ENCODE measurements at places on chromosomes 5 and 9.

DNA sequence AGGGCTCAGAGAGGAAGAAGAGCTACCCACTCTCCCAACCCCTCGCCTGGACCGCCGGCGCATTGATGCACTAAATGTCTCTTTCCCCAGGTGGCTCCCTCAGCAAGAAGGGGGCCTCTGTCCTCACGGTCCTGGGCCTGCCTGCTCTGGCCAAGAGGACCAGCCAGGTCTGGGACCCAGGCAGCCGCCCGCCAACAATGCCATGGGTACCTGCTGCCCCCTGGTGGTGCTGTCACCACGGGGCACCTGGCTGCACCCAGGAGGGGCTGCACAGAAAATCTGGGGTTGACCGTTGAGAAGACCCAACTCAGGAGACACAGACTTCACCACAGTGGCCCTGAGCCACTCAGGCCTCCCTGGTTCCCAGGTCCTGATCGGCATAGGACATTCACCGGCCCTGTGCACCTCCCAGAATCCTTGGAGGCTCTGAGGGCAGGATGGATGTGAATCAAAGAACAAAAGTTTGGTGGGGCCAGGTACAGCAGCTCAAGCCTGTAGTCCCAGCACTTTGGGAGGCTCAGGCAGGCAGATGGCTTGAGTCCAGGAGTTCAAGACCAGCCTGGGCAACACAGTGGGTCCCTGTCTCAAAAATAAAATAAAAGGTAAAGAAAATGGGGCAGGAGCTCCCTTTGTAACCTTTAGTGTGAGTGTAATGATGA lies 2.4 kb upstream of the VAV2 start:
- peak; percentile 58 for DNase-seq

DNA sequence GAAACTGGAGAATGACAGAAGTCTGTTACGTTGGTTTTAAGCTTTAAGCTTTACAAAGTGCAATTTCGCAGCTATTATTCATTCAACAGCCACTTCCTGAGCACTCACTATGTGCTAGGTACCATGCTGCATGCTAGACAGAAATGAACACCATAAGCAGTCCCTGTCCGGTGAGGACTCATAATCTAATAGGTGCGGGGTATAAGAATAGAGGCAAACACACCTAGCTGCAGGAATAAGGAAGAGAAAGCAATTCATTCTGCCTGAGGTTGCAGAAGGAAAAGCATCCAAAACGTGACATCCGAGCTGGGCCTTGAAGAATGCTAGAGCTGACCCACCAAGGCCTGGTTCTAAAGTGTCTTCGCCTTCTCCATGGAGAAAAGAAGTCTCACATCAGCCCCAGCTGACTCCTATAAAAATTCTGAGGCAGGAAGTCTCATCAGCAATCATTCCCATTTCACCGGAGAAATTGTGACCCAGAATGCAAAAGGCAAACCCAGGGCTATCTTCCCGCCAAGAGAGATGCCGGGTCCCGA lies 542 bp downstream of the FKBP15 start:
- DNase-seq, result no peak

DNA sequence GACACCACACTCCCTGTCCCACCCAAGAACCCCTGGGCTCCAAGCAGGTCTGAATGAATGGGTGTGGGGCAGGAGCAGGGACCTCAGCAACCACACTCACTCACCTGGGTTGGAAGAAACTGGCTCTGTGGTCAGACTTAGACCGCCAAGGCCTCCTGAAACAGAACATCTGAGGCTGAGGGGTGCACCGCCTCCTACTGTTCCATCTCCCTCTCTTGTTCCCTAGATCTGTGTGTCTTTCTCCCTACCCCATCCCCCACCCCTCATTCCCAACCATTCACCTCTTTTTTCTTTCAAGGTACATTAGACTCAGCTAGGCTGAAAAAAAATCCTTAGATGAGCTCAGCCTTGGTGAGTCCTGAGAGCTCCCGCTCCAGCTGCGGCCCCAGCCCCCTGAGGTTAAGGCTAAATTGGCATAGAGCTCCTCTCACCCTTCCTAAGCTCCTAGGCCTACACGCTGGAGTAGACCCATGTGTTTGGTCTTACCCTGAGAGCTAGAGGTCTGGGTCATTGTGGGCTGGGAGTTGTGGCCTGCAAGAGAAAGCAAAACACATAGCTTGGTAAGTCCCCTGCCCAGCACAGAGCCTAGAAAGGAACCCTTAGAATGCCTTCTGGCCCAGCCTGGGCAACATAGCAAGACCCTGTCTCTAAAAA lies 4.8 kb downstream of the ECSCR start:
- DNase-seq, result no peak

GRCh38 chr5:34488984-34489383 lies 167.1 kb upstream of the RAI14 start:
- DNase-seq, result no peak

DNA sequence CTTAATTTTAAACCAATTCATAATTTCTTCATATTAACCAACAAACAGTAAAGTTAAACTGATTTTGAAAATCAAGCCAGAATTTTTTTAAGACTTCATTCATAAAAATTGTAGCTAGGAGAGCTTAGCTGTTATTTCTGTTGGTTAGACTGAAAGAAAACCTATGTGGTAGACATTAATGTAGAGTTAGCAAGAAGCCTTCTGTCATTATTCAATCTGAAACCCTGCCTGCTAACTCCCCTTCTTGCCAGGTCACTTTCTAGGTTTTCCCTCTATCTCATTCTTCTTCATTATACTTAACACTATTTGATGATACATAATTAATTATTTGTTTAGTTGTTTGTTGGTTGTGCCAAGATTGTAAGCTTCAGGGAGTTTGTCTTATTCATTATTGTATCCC lies 304.3 kb upstream of the MEF2C start:
- no peak for DNase-seq

- no peak for DNase-seq
Observed at GRCh38 chr5:34673463-34674125, 17.5 kb downstream of the RAI14 start.

DNA sequence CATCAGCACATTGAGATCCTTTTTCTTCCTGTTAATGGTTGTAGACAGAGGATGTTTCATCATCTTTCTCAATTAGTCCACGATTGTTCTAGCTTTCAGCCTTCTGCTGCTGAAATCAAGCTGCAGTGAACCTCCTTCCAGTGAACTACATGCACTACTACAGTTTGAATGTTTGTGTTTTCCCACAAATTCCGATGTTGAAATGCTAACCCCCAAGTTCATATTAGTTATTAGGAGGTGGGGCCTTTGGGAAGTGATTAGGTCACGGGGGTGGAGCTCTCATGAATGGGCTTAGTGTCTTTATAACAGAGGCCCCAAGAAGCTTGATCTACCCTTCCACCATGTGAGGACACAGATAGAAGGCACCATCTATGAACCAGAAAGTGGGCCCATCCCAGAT lies 32.9 kb downstream of the NSG2 start:
- DNase-seq, result no peak

- no peak for DNase-seq
Observed at GRCh38 chr9:83336706-83337105, 201.5 kb downstream of the FRMD3 start.

GRCh38 chr5:43041110-43041668 lies 1.1 kb upstream of the ANXA2R start:
- no peak for DNase-seq

- no peak for DNase-seq
Observed at GRCh38 chr5:41093803-41094202, 22.7 kb upstream of the MROH2B start.

GRCh38 chr5:104370523-104370922 lies 807.9 kb upstream of the NUDT12 start:
- DNase-seq, result no peak

- DNase-seq, result no peak
Observed at GRCh38 chr9:22379272-22379671, 67.4 kb upstream of the DMRTA1 start.

- no peak for DNase-seq
Observed at GRCh38 chr9:118091226-118091625, 387.0 kb downstream of the TLR4 start.

GRCh38 chr5:158899211-158899610 lies 200.5 kb downstream of the EBF1 start:
- DNase-seq, result no peak

GRCh38 chr5:72015103-72015548 lies 92.1 kb upstream of the MAP1B start:
- DNase-seq, result no peak

- DNase-seq, result no peak
Observed at GRCh38 chr5:22470408-22470807, 382.7 kb downstream of the CDH12 start.

DNA sequence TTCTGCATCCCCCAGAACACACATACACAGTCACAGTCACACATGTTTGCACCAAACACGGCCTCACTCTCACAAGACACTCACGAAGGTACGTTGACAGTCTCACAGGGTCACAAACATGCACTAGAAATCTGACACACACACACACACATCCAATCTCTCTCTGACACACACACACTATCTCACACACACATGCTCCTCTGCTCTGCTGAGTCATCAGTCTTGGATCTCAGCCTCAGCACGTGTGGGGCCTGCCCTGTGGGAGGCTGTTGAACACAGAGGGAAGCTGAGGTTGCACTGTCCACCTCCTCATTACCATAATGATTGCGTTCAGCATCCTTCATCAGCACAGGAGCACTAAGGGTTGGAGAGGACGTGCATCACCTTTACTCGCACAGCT lies 188.8 kb downstream of the MTRR start:
- no peak for DNase-seq

- DNase-seq, result no peak
Observed at GRCh38 chr9:96522366-96522765, 72.4 kb downstream of the HABP4 start.

- no peak for DNase-seq
Observed at GRCh38 chr5:124584991-124585715, 161.3 kb downstream of the ZNF608 start.

Measured in stimulated activated CD8-positive, alpha-beta memory T cell treated with anti-CD3 and anti-CD28 coated beads, Interleukin-12 subunit alpha, Interleukin-12 subunit beta, amount 100 ng/mL, for 4 hours (primary cell).